ENCODE measurements at places on chromosomes 7 and 10. TPM values are rescaled to one million over a fixed set of nuclear protein-coding genes. Genes with fewer than 3 reads are reported as not detected.

Gene ABCF2
- 7.7 TPM for total RNA-seq

Gene TRIM74
- total RNA-seq, result 1.3 TPM

Gene NPSR1
- total RNA-seq, result not detected

Gene CALCR
- total RNA-seq, result not detected

Gene CDH23
- total RNA-seq, result 7.5 TPM

Gene MOGAT3
- total RNA-seq, result not detected

Gene WNT16
- not detected for total RNA-seq

Gene GPR15LG
- not detected for total RNA-seq

Gene SHH
- total RNA-seq, result 0.61 TPM

Gene FOXI2
- not detected for total RNA-seq

Gene WIPF3
- 1.4 TPM for total RNA-seq

Gene ADIRF
- 10.6 TPM for total RNA-seq

Gene NAT16
- total RNA-seq, result 0.49 TPM

DNA sequence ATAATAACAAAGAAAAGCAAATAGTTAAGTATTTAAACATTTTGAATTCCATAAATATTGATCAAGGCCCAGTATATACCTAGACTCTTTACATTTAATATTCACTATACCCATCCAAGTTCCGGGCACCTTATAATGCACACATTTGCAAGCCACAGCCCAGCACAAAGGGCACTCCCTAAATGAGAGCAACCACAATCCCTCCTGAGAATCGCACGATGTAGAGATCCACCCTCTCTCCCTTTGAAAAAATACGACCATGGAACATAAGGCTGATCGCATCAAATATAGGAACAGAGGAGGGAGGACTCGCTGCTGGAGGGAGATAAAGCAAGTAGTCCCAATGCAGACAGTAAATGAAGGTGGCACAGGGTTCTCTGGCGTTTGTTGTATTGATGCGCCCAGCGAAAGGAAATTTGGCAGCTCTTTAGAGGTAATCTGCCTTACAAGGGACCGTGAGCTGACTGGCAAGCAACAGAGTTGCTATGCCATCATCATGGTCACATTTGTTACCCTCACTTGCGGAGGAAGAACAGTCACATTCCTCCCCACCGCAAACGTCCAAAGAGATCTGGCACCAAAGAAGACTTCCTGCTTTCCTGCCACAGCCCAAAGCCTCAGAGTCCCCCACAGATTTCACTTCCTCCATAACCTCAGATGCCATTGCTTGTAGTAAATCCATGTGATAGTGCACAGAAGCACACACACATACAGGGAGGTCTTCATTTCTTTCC, 16.1 kb upstream of the TAS2R40 start:
- no peak for DNase-seq

- DNase-seq, result no peak
Observed at GRCh38 chr7:8177109-8177933, 84.6 kb downstream of the ICA1 start.

DNA sequence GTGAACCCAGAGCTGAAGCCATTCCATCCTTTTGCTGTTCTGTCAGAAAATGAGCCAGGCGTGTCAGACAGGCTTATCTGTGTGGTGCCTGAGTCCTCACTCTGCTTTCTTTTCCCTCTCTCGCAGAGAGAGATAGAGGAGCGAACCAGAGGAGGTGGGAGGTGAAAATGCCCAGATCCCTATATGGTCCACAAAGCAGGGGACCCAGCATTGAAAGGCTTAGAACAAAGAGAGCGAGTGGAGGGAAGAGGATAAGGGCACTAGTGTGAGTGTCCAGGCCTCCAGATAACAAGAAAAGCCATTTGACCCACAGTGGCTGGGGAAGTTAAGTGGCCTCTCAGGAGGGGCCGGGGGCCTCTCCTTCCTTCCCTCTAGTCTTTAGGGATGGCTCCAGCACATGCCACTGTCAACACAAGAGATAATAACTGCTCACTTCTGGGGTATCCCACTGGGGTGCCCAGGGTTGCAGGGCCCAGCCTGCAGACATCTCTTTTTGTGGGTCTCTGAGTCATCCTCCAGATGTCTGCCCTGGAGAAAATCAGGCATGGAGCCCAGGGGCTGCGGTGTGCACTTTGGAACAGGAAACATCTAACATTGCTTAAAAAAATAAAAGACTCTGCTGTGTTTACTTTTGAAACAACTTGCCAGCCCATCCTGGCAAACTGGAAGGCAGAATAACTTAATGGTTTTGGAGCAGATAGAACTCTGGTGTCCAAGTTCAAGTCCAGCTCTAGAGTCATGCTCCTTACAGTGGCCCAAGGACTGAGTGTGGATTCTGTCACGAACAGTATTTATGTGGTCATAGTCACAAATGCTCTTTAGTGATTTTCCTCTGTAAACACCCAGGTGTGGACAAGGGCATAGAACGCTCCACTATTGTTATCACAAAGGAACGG, 189.5 kb downstream of the CXCL12 start:
- DNase-seq, result peak; percentile 66

DNA sequence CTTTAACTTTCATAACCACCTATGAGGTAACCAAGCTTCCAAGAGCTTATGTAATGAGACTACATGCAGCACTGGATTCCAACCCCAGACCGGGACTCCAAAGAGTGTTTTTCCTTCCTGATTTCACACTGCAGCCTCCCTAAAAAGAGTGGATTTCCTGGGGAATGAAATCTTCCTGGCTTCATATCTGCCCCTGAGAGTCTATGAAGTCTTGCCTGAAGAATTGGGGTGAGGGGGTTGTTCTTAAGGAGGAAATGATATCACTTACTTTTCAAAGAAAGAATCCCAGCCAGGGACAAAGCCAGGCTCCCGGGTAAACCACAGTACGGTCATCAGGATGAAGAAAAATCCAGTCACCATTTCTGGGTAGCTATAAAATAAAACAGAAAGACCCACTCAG, 29.7 kb downstream of the STMP1 start:
- no peak for DNase-seq

DNA sequence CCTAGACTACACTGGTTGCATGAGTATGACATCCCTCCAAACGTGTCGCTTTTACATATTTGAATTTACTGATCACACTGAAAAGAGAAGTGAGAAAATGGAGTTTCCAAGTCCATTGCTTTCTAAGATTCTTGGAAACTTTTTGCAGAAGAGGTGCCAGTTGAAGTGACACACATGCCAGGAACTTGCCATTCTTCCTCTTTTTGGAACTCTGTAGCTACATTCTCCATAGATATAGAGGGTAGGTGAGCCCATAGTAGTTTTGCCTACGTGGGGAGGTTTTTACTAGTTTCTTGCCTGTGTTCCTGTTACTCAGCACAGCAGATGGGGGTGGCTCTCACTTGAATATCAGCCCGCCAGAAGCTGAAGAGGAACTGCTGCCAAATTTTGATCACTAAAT, 286.6 kb upstream of the NRP1 start:
- no peak for DNase-seq

DNA sequence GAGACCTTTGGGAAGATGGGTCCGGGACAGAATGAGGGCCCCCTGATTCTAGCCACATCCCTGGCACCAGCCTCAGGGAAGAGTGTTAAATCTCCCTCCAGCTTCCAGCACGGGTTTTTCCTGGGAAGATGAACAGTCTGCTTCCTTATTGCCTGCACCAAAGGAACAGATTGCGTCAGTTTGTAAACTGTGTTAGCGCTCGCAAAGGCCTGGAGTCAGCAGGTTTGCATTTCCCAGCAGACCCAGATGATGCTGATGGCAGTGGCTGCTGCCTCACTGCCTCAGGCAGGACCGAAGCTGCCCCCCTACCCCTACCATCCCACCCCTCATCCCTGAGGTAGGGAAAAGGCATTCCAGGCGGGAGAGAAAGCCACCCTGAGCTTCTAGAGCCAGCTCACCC, 34.6 kb upstream of the LRRC4 start:
- no peak for DNase-seq

- peak; percentile 65 for DNase-seq
Observed at GRCh38 chr7:816751-817671, 15.3 kb upstream of the SUN1 start.

GRCh38 chr7:105800849-105801534, 75.4 kb downstream of the ATXN7L1 start:
- no peak for DNase-seq

- no peak for DNase-seq
Observed at GRCh38 chr10:122986335-122986734, 6.1 kb downstream of the PSTK start.

- DNase-seq, result no peak
Observed at GRCh38 chr10:110023785-110024465, 16.1 kb downstream of the ADD3 start.

DNA sequence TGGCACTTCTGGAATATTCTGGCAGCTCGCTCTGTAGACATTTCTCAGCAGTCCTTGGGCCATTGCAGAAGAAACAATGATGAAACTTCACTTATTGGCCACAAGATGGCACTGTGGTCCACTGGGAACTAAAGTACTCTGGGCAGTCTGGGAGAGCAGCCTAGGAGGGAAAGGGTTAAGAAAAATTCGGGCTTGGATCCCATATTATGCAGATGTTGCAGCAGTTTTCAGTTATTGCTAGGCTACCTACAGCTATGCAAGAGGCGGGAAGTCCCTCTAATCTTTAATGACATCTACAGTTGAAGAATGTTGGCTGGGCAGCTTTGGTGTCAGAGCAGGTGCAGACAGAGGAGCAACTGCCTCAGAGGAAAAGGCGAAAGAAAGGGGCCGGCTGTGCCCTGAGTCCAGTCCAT, 201.7 kb upstream of the PRSS58 start:
- DNase-seq, result no peak

DNA sequence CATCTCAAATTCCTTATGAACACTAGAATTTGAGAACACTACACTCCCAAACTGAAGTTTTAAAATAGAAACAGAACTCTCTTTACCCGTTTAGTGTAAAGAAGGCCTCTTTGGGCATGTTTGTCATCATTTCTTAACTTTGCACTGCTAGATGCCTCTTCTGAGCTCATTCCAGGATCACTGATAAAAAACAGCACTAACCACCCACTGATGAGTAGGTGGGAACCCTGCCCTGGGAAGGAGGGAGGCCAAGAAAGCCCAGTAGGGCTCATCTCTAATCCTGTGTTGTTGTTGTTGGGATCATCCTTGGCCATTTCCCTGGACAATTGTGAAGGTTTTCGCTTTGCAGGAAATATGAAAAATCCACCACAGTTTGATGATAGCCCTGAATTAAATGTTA, 68.2 kb downstream of the CUBN start:
- DNase-seq, result no peak

DNA sequence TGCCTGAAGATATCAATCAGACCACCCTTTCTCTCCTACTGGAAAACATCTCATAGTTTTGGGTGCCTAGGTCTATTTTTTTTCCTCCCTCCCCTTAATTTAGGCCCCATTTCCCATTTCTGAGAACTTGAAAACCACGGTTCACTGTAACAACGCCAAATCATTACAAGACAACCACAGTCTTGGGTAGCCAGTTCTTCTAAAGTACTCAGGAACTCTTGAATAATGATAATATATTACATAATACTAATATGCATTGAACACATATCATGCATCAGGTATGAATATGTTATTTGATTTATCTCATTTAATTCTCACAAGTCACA, 185.1 kb upstream of the ADO start:
- DNase-seq, result no peak

DNA sequence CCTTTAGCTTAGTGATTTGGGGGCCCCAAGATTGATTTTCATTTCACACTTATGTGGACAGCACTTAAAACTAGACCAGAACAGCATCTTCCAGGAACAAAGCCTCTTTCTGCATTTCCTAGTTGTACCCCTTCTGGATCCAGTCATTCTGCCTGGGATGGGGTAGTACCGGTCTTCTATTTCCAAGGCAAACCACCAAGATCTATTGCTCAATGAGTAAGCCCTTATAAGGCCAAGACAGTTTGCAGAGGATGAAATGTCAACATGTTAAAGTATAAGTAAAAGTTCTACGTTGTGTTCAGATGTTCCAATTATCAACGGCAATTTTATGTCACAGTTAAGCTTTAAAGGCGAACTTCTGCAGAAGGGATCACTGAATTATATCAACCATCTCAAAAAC, 106.9 kb upstream of the ZNF746 start:
- no peak for DNase-seq

- no peak for DNase-seq
Observed at GRCh38 chr10:79586933-79587332, 23.8 kb upstream of the SFTPA1 start.

DNA sequence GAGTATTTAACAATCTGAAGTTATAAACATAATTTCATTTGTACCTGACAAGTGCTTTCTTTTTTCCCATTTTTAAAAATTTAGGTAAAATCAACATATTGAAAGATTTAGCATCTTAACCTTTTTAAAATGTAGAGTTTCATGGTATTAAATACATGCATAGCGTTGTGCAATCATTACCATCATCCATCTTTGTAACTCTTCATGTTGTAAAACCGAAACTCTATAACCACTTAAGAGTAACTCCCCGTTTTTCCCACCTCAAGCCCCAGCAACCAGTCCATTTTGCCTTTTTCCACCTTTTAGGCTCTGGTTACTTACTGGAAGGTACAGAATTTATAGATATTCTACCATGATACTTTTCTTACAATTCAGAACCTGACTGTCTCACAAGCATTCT, 892.5 kb downstream of the DNAJB9 start:
- no peak for DNase-seq

DNA sequence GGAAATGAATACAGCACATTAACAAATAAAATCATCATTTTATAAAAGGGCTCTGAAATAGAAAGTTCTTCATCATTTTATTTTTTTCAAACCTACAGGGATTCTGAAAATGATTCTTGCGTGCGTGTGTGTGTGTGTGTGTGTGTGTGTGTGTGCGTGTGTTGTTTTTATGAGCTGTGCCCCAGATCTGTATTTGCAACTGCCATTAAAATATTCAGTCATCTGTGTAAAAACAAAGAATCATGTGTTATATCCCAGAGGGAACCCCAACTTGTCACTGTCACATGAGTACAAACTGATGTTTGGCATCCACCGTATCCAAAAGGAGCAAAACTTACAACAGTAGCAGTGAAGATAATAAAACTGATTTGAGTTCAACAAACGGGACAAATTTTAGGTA, 635.4 kb upstream of the PFKP start:
- no peak for DNase-seq

DNA sequence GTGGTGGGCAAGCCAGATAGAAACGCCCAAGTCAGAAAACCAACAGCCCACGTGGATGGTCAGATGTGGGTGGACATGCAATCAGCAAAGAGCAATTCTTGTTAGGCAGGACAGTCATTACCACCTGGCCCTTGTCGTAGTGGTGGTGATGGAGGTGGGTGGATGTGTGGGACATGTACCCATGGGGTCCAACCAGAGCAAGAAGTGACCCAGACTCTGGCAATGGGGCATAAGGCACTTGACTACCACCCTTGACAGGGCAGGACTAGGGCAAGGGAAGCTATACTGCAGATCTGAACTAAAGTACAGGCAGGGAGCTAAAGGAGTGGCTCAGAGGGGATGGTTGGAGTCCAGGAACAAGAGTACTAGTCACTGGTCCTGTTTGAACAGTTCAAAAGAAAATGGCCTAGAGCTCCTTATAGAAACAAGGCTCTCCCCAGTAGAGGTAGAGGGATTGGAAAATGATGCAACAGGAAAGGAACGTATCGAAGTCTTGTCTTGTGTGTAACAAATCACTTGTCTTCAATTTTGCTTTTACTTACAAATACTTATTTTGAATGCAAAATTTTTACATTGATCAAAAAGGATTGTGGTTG, 17.6 kb downstream of the LMOD2 start:
- no peak for DNase-seq

- DNase-seq, result no peak
Observed at GRCh38 chr10:14603534-14604102, 171.1 kb downstream of the FAM107B start.

Data from pancreas (tissue), 10 donors.